Stimulated activated CD4-positive, alpha-beta T cell treated with anti-CD3 and anti-CD28 coated beads, Interleukin-12 subunit alpha, Interleukin-12 subunit beta, amount 100 ng/mL, for 24 hours (primary cell): ENCODE measurements at places on chromosomes 11 and 22.

DNA sequence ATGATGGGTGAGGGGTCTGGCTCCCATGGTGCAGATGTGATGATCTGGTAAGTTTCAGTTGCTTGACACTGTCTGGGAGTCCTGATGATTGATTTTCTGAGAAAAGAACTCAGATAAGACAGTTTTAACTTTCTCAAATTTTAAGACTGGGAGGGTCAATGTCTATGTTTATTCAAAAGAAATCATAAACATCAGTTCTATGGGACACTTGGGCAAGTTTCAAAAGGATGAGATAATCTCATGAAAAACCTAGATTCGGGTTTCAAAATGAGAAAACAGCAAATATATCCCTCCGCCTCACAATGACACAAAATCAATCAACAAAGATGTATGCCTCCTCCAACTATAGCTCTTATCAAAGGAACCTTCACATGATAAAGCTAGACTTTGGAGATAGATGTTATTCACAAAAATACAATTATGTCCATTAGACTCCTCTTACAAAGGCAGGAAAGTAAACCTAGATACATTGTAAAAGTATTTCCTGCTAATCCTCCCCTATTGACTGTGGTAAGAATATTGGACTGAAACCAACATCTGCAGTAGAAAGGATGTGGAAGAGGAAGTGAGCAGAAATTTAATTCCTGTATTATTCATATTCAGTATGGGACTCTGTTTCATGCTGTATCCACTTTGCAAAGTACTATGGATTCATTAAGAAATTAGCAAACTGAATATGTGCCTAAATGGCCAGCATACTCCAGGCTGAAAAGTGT is 21.6 kb downstream of the SVIP start:
- no peak for DNase-seq

GRCh38 chr11:123696183-123696582 is 41.8 kb upstream of the SCN3B start:
- DNase-seq = no peak

DNA sequence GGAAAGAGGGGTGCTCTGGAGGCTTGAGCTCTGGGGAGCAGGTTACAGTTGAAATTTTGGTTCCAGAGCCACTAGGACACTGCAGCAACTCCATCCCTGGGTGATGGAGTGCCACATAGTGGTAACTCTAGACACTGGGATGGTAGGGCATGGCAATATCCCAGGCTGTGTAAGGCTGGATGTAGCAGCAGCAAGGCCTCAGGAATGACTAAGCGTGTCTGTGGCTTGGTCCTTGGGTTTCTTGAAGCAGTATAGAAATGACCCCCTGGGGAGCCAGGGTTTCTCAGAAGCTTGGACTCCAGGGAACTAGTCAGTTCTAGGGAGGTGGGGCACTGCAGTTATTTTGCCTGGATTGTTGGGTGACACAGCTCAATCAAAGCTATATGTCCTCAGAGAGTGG is 8.1 kb downstream of the MS4A4A start:
- DNase-seq = no peak

GRCh38 chr11:121143921-121144320 is 42.9 kb downstream of the TECTA start:
- no peak for DNase-seq

DNA sequence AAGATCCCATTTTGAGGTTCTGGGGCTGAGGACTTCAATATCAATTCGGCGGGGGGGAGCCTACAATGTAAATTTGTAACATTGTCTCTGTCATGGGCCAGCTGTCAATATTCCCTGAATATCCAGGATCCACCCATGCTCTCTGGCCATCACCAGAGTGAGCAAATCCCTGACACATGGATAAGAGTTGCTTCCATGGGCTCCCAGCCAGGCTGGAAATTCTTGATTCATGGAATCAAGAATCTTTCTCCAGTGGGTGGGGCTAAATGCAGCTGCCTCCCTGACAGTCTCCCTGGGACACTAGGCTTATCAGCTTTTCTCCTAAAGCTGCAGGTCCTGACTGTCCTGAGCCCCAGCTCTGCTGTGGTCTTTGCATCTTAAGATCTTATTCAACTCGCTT is 86.9 kb upstream of the IGLL5 start:
- DNase-seq = no peak

DNA sequence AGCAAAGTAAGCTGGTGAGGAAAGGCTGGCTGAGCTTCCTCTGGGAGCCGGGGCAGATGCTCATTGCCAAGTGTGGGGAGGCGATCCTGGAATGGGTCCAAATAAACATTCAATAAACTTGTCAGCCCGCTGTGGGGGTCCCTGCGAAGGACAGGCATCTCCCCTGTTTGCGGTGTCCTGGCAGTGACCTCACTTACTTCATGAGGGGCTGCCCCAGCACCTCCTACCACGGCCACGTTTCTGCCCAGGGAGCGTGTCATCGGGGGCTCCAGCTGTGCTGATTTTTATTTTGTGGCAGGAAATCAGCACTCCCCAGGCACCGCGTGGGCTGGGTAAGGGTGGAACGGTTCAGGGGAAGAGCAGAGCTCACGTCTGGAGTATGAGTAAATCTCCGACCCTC is 493.9 kb upstream of the B3GAT1 start:
- no peak for DNase-seq

DNA sequence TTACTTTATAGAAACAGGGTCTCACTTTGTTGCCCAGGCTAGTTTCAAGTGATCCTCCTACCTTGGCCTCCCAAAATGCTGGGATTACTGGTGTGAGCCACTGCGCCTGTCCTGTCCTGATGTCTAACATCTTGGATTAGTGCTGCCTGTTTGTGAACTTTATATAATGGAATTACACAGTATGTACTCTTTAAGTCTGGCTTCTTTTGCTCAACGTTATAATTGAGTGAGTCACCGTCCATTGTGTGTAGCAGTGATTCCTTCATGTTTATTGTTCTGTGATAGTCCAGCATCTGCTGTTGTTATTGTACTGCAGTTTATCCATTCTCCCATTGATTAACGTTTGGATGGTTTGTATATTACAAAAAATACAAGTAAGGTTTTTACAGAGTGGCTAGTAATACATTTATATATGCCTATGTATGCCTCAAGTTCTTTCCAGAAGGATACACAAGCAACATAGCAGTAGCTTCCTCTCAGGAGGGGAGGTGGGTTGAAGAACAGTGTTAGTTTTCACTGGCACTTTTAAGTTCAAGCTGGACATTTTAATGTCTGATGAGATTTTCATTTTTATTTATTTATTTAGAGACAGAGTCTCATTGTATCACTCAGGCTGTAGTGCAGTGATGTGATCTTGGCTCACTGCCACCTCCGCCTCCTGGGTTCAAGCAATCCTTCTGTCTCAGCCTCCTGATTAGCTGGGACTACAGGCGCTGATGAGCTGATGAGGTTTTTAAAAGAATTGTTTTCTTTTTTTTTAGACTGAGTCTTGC is 25.2 kb upstream of the MICALL1 start:
- no peak for DNase-seq

GRCh38 chr22:30752771-30753170 is 58.1 kb downstream of the OSBP2 start:
- no peak for DNase-seq

DNA sequence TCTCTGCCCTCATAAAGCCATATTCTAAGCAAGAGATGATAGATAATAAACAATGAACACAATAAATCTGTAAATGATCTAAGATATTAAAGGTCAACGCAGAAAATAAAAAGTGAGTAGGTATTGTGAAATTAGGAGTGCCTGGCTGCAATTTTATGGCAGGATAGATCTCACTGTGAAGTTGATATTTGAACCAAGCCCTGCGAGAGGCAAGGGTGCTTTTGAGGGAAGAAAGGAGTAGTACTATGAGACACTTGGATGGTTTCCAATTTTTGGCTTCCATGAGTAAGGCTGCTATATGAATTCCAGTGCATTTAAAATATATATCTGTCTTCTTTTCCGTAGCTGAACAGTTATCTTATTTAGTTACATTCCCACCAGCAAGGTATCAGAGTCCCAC is 720.0 kb upstream of the CNTN5 start:
- DNase-seq = no peak

GRCh38 chr11:46335890-46336562 is 11.2 kb upstream of the DGKZ start:
- DNase-seq = no peak

DNA sequence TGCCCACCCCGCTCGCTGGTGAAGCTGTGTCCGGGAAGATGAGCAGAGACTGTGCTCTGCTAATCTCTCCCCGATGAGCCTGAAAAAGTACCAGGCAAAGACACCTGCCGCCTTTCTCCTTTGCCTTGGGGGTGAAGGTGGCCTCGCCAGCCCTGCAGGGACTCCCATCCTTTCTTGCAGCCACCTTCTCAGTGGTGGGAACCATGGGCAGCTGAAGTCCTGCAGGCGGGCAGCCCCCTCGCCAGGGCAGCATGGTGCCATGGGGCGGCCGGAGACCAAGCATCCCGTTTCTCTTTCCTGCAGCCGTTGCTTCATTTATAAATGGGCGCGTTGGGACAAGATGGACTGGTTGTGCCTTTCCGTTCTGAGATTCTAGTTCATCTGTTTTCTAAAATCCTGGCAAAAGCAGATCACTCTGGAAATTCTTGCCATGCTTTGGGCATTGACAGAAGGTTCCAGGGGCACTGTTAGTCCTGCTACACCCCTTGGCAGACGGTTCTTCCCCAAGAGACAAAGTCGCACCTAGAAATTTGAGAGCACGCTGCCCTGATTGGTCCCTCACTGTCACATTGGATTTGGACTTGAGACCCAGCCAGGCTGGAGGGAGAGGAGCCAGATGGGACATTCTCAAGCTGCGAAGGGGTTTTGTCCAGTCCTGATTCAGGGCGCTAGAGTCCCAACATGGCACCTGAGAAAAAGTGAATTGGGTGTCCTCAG is 7.5 kb downstream of the CTTN start:
- DNase-seq = no peak

- no peak for DNase-seq
These were observed 115.8 kb upstream of the PITPNB start for GRCh38 chr22:28034760-28035401.

DNA sequence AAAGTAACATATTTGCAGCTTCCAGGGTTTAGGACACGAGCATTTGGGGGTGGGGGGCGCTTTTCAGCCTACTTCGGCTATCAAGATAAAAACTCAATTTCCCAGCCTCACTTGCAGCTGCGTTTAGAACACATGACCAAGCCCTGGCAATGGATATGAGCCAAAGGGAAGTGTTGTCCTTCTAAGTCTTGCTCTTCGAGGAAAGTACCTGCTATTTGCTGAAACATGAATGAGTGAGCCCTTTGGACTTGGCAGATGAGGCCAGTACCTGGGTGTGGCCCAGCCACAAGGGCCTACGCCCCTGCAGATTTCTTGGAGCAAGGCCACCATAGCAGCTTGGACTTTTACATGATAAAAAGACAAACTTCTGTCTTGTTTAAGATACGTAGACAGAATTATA is 60.2 kb upstream of the SORL1 start:
- DNase-seq = no peak

DNA sequence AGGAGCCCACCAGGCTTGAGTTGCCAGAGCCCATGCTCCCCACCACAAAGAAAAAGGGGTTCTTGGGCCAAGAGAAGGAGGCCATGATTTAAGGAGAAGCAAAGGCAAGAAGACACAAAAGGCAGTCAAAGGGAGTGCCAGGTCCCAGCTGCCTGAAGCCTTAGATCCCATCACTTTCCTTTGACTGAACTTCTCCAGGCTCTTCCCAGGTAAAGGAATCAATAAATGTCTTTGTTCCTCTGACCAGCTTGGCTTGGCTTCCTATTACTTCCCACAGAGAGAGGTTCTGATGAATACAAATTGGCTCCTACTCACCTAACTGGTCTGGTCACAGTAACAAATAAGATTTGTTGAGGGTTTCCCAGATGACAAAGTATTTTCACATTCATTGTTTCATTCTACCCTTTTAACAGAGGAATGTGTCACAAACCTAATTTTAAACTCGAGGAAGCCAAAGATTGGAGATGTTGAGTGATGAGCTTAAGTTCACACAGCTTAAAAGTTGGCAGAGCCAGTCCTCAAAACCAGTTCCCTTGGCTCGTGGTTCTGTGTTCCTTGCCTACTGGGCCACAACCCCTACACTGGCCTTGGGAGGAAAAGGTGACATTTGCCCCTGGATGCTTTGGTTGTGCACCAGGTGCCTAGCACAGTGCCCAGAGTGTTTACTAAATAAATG is 96.4 kb upstream of the SESN3 start:
- DNase-seq = no peak

DNA sequence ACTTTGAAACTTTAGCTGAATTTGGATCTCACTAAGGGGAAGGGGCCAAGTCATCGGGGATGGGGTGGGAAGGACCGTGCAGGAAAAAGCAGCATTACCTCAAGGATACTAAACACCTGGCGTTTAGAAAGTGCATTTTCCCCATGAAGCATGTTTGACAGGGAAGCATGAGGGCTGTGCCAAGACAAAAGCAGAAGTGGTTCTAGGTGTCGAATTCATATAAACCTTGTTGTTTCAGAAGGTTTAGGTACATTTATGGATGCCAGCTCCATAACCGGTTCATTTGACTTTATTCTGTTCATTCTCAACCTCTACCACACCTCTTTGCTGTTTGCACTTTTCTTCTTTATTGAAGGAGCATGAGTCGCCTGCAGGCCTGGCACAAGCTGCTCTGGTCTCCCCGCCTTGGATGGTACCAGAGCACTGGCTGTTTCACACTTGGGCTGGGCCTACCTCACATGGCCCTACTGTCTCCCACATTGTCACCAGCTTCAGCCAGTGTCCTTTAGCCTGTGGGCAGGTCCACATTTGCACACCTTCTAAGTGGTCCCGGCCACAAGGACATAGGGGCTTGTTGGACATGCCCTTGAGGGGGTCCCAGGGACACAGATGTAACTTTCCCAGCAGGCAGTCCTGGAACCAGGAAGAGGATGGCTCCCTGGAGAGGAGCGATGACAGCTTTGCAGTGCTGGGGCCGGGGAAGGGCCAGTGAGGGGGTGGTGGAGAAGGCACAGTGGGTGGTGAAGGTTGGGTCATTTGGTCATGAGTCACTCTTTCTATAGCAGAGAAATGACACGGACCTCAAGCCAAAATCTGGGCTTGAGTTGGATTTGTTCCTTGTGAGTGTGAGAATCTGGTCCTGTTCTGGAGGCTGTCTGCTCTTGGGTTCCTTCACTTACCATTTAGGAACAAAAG is 3.2 kb upstream of the ST14 start:
- DNase-seq = no peak

DNA sequence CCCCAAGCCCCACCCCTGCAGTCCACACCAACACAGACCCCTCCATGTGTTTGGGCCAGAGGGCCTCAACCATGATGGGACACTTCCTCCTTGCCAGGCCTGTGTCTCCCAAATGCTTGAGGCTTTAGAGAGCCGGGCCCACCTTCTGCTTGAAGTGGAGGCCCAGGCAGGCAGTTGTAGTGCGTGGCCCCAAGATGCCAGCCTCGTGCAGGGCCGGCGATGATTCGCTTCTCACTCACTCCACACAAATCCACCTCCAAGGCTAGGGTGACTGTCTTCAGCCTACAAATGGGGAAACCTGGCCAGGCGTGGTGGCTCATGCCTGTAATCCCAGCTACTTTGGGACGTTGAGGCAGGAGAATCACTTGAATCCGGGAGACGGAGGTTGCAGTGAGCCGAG is 5.7 kb downstream of the PRR5 start:
- no peak for DNase-seq

GRCh38 chr11:57675176-57675941 is 7.4 kb downstream of the ZDHHC5 start:
- DNase-seq = no peak
